Fibroblast of lung (primary cell): ENCODE measurements at places on chromosomes 5 and 9. TPM values are rescaled to one million over a fixed set of nuclear protein-coding genes. Genes with fewer than 3 reads are reported as not detected.

The FYB1 gene
- not detected in 2 replicates for polyA plus RNA-seq

The FGF18 gene
- polyA plus RNA-seq = 0.33 and 2.0 TPM in 2 replicates

The CTNND2 gene
- not detected in 2 replicates for polyA plus RNA-seq

The TMEFF1 gene
- 0.55 and 1.1 TPM in 2 replicates for polyA plus RNA-seq

The NMUR2 gene
- polyA plus RNA-seq = not detected in 2 replicates

The ADRB2 gene
- polyA plus RNA-seq = 0.60 and 2.9 TPM in 2 replicates

The NR4A3 gene
- polyA plus RNA-seq = 2.6 and 8.2 TPM in 2 replicates

The IL4 gene
- not detected in 2 replicates for polyA plus RNA-seq

The LCN1 gene
- polyA plus RNA-seq = not detected in 2 replicates

The CDKN2B-AS1 gene
- polyA plus RNA-seq = 1.1 and 1.7 TPM in 2 replicates

The EPB41L4B gene
- 0.56 and 1.7 TPM in 2 replicates for polyA plus RNA-seq

The OR2K2 gene
- polyA plus RNA-seq = not detected in 2 replicates

The DRD1 gene
- 0.19 and 1.5 TPM in 2 replicates for polyA plus RNA-seq

The WDR38 gene
- not detected in 2 replicates for polyA plus RNA-seq

The ELOVL7 gene
- 0.03 and 0.07 TPM in 2 replicates for polyA plus RNA-seq

DNA sequence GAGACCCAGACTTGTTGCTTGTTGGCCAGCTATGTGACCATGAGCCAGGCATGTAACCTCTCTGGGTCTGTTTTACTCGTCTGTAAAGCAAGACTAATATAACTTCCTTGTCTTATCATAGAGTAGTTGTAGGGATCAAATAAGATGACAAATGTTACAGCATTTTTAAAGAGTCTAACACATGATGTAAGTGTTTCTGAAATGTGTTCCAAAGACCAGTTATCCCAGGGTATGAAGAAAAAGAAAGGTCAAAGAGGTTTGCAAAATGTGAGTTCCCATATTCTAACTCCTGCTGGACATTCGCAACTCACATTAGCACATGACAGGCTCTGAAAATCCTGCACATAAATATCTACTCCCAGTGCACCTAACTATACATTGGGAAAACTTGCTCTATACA, 28.5 kb upstream of the MATR3 start:
- no peak for DNase-seq

GRCh38 chr9:37187713-37188439, 67.5 kb downstream of the ZCCHC7 start:
- peak; percentile 45 for DNase-seq

DNA sequence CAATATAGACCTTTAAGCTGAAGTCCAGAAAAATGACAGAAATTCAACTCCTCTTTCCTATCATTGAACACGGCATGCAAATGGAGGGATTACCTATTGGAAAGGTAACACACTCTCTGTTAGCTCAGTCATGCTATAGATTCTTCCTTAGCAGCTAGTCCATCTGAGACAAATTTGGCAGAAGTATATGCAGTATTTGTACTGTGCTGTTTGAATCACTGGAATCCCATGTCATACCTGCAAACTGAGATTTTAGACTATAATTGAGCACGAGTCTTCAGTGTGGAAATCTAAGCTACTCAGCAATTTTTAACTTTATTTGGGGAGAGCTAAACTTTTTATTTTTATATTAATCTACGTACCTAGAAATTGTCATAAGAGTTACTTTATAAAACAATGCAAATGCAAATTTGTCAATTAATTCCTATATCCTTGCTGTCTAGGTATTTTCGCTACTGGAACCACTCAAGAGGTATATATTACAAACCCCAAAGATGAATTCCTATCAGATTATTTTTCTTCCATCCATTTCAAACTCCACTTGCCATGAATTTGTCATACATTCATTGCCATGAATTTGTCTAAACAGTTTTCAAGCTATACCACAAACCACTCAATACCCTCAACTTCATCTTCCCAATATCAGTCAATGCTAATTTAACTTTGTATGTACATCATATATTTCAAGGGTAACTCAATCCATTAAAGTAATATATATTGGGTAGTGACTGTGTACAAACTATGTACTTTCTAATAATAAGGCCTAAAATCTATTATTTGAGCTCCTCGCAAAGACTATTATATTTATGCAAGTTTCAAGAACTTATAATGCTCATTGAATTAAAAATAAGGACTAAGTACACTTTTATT, 224.8 kb downstream of the MEF2C start:
- peak; percentile 17 for DNase-seq

DNA sequence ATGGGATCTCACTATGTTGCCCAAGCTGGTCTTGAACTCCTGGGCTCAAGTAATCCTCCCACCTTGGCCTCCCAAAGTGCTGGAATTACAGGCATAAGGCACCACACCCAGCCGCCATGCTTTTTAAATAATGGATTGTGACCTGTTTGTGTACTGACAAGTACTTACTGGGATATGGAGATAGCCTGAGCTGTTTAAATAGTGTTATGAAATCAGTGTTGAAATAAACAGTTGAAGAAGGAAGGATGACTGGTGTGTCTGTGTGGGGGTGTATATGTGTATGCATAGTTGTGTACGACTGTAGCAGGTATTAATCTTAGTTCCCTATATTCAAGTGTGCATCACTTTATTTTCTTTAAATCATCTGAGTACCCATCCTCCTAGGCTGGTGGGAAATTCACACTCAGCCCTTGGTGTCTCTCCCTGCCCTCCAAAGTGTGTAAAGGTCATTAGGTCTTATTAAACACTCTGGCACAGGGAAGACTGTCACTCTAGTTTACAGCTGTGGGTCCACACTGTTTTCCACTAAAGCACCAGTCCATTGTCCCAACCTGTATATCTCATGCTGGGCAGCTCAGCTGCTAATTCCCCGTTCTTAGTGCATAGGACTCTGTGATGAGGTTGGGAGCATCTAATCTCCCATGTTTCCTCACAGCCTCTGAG, 91.0 kb downstream of the SNX18 start:
- no peak for DNase-seq

DNA sequence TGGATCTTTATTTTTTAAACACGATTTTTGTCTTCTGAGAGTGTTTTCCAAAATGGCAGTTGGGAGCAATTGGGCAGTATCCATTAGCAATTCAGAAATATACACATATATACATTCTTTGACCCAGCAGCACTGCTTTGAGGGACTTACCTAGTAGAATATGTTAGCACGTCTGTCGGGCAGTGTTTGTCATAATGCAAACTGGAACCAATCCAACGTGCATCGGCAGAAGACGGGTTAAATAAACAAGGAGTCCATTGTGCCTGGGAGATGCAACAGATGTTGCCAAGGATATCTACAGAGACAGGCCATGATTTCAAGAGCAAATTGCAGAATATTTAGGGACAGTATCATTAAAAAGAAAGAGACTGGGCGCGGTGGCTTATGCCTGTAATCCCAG, 107.0 kb downstream of the COL5A1 start:
- DNase-seq = no peak

GRCh38 chr5:135011355-135012032, 22.5 kb downstream of the PITX1 start:
- DNase-seq = no peak

- DNase-seq = no peak
Measured at GRCh38 chr5:74382123-74382855, 258.2 kb downstream of the ENC1 start.

DNA sequence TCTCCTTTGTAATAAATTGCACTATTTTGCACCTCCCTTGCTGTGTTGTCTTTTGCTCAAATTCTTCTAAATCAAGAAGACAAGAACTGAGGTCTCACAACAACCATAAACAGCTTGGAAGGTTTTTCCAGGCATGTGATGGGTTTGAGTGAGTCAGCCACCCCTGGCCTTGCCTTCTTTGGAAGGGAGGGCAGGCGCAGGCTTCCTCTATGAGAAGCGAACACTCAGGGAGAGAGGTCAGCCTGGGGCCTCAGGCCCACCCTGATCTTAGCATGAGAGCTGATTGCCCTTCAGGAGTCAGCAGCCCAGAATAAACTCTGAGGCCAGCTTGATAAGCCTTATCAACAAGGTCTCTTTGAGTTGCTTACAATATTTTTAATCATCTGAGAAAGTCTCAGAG, 31.6 kb downstream of the S1PR3 start:
- DNase-seq = peak; percentile 79

- DNase-seq = no peak
Measured at GRCh38 chr9:109014608-109015280, 1.4 kb upstream of the CTNNAL1 start.

GRCh38 chr5:1644810-1645571, 121.2 kb upstream of the LPCAT1 start:
- DNase-seq = peak; percentile 63

- DNase-seq = peak; percentile 32
Measured at GRCh38 chr5:158990979-158991775, 108.5 kb downstream of the EBF1 start.

DNA sequence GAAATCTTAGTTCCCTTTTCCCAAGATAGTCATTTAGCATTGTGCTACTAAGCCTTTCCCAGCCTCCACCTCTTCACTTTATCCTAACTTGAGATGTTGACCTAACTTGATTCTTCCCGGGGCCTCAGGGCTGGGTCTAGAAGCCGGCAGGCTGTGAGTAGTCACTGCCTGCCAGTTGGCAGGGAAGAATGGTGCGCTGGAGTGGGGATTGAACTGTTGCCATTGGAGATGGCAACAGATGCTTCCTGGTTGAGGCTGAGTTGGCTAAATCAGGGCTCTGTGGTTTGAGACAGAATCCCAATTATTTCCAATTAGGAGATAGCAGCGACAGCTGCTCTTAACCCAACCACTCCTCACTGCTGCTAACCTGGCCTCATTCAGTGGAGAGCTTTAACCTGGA, 343.1 kb downstream of the BRINP1 start:
- DNase-seq = no peak

- DNase-seq = peak; percentile 25
Measured at GRCh38 chr5:90504743-90505142, 24.6 kb downstream of the LYSMD3 start.

DNA sequence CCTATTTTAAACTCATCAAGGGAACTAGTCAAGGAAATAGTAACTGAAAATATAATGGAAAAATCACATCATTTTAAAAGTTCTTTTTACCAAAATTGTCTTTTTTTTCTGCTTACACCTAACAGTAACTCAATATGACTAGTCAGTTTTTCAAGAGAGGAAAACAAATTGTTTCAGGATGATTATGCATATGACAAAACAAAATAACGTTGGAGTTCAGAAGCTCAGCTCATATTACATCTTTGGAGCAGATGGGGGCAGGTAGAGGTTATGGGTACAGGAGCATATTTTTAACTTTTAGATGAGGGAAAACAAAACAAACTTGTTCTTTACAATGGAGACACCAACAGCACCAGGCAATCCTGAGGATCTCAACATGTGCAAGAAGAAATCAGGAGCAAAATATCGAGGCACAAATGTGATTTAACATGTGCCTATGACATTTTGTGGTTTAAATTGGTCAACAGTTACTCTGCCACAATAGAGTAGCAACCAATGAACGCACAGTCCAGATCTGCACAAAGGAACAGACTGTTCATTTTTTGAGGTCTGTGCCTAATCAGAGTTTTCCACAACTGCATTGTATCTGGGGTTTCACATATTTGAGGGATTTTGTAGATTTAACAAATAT, 659.0 kb downstream of the ANXA1 start:
- peak; percentile 80 for DNase-seq

GRCh38 chr5:80739057-80739456, 84.3 kb upstream of the DHFR start:
- DNase-seq = no peak

GRCh38 chr5:151745071-151745705, 13.2 kb downstream of the ATOX1 start:
- DNase-seq = peak; percentile 90

- DNase-seq = no peak
Measured at GRCh38 chr5:66343370-66344071, 199.4 kb downstream of the SREK1 start.

- DNase-seq = no peak
Measured at GRCh38 chr9:4221931-4222330, 77.9 kb downstream of the GLIS3 start.

DNA sequence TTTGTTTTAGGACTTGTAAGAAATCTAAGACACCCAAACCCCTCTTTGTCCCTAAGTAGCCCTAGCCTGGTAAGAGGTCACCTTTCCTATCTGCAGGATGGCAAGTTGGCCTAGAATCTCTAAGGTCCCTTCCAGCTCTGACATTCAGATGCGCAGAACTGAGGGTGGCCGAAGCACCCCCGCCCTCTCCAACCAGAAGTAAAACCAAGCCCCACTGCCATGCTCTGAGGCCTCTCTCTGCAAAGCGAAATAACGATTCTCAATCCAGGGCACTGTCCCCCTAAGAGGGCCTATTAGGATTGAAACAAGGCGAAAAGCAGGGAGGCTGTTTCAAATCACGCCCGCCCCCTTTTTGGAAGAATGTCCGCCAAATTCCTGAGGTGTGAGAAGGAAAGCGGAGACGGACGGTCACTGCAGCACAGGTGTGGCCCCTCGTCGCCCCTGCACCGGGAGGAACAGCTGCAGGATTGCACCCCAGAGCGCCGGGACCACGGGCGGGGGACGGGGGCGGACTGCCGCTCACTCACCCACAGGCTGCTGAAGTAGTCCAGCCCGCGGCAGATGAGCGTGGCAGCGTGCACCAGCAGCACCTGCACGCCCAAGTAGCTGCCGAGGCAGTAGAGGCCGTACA, 824 bp downstream of the TMEM245 start:
- peak; percentile 16 for DNase-seq

DNA sequence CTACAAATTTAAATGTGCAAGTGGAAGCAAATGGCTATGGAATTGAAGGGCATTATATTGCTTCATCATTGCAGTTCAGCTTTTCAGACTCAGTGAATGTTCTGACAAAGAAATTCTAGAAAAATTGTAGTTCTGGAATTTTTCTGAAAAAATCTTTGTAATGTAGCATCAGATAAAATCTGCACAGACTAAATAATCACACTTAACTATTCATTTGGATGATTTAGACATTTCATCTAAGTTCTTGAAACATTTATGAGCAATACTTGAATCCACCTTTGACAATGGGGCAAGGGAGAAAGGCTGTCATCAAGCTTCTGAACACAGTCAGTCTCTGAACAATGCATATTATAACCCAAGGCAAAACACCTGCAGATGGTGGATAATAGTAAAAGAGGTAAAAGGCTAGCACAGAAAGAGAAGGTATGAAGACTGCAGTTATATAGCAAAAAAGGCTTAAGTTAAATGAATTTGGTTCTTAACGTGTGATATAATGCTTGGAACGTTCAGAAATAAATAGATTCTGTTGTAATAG, 1352.0 kb upstream of the NUDT12 start:
- no peak for DNase-seq

DNA sequence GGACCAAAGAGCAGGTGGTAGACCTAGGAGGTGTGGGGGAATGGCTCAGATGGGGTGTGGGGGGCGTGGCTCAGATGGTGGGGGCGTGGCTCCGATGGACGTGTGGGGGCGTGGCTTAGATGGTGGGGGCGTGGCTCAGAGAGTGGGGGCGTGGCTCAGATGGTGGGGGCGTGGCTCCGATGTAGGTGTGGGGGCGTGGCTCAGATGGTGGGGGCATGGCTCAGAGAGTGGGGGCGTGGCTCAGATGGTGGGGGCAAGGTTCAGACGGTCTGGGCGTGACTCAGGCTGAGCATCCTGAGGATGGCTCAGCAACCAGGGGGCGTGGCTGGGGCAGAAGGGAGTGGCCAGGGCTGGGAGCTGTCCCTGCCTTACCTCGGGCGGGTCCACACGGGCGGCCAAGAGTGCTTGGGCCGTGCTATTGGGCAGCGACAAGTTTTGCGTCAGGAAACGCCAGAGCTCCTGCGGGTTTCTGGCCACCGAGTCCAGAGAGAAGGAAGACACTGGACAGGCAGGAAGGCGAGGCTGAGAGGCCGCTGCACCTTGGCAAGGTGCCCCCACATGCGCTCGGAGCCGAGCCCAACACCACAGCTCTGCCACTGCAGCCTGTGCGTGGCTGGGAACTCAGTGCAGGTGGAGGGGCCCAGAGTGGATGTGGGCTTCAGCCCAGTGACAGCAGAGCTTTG, 5.9 kb downstream of the ABCA2 start:
- DNase-seq = peak; percentile 52
